Ovary (tissue), 10 donors: ENCODE measurements at places on chromosomes 3 and 15.

DNA sequence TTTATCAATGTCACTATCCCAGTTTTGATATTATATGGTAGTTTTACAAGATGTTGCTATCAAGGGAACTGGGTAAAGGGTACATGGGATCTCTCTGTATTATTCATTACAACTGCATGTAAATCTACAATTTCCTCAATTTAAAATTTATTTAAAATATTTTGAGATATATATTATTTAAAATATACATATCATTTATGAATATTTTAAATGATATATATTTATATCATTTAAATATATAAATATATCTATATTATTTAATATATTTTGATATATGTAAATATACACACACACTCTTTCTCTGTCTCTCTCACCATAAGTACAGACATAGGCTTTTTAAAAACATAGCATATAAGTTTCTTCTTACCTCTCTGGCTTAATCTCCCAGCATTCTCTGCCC, 104.7 kb downstream of the TP63 start:
- no peaks in the 10 kb centered on the region for H3K27me3 ChIP-seq
- no peaks in the 10 kb centered on the region for H3K4me1 ChIP-seq

DNA sequence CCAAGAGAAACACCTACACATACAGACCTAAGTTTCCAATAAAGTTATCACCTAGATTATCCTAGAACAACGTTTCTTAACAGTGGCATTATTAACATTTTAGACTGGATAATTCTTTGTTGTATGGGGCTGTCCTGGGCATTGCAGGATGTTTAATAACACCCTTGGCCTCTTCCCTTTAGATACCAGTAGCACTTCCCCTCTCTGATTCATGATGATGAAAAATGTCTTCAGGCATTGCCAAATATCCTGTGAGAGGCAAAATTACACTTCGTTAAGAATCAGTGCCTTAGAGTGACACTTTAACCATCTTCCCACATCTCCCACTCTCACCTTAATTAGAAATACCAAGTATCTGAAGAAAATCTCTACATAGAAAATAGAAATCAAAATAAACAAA, 352.6 kb downstream of the CGGBP1 start:
- DNase-seq, result no peak
- H3K27ac ChIP-seq, result no peak overlapping the region
- H3K36me3 ChIP-seq, result no peaks in the 10 kb centered on the region
- H3K4me3 ChIP-seq, result no peak overlapping the region

GRCh38 chr3:112101916-112102315, 15.7 kb downstream of the C3orf52 start:
- no peak for DNase-seq
- H3K36me3 ChIP-seq, result no peaks in the 10 kb centered on the region
- no peak overlapping the region for H3K4me3 ChIP-seq
- H3K27me3 ChIP-seq, result no peaks in the 10 kb centered on the region
- no peaks in the 10 kb centered on the region for H3K4me1 ChIP-seq

- no peaks in the 10 kb centered on the region for H3K36me3 ChIP-seq
- DNase-seq, result no peak
- no peaks in the 10 kb centered on the region for H3K27me3 ChIP-seq
- H3K4me1 ChIP-seq, result no peaks in the 10 kb centered on the region
Observed at GRCh38 chr3:53293867-53294266, 38.0 kb upstream of the TKT start.

DNA sequence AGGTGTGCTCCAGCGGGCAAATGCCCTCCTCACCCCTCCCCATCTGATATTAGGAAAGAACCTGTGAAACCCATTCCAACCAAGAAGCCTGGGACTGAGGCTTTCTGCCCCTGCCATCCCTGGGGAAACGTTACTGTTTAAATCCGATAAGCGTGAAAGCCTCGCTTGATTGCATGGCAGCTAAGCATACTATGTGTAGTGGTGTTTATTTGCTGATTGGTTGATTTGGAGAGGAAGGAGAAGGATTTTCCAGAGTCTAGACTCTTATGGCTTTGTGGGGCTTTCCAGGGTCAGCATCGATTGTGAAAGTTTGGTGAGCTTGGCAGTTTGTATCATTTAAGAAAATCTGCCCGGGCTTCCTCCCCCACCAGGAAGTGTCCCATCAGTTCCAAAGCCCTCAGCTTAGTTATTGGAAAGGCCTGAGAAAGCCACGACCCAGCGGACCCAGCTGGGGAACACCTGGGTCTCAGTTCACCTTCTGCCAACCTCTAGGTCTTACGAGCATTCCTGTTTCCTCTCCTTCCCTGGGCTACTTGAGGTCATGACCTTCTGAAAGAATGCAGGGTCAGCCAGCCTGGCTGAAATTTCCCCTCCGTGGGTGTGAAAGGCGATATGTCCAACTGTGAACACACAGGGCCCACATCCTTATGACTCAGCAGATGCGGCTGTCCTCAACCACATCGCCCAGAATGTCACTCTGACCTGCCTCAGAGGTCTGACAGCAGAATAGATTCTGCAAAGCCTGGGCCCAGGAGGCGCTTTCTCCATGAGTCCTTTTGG, 62.8 kb upstream of the HERC1 start:
- no peaks in the 10 kb centered on the region for H3K36me3 ChIP-seq
- DNase-seq, result no peak
- no peaks in the 10 kb centered on the region for H3K27me3 ChIP-seq
- no peak overlapping the region for H3K4me3 ChIP-seq
- H3K4me1 ChIP-seq, result peaks cover 12% of the 10 kb centered on the region

GRCh38 chr15:30921781-30922479, 18.2 kb downstream of the FAN1 start:
- no peaks in the 10 kb centered on the region for H3K4me1 ChIP-seq
- H3K27ac ChIP-seq, result no peak overlapping the region
- H3K27me3 ChIP-seq, result no peaks in the 10 kb centered on the region
- DNase-seq, result no peak

GRCh38 chr3:61772456-61772855, 211.1 kb downstream of the PTPRG start:
- H3K4me1 ChIP-seq, result peaks cover 1% of the 10 kb centered on the region
- DNase-seq, result no peak
- H3K4me3 ChIP-seq, result no peak overlapping the region
- H3K36me3 ChIP-seq, result no peaks in the 10 kb centered on the region

DNA sequence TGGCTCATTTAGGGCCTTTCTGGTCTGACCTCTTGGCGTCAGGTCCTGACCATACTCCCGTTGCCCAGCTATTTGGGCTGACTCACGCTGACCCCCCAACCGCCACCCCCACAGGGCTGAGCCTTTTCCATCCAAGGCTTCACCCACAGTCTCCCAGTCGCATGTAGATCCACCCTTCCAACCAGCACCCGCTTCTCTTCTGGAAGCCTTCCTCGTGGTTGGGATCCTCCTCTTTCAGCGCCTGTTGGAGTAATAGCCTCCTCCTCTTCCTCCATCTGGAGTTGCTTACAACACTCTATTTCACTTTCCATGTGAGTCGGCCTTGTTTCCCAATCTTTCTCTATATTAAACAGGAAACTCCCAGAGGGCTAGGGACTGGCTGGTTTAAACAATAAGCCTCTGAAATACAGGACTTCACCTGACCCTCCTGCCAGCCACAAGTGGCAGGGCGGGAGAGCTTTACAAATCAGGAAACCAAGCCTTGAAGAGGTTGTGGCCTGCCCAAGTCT, 2.1 kb upstream of the ALAS1 start:
- H3K36me3 ChIP-seq, result no peaks in the 10 kb centered on the region
- DNase-seq, result no peak
- H3K27ac ChIP-seq, result no peak overlapping the region
- H3K4me1 ChIP-seq, result peaks cover 24% of the 10 kb centered on the region
- no peaks in the 10 kb centered on the region for H3K27me3 ChIP-seq

- H3K4me1 ChIP-seq, result peaks cover 5% of the 10 kb centered on the region
- no peaks in the 10 kb centered on the region for H3K36me3 ChIP-seq
- no peak overlapping the region for H3K27ac ChIP-seq
- H3K27me3 ChIP-seq, result no peaks in the 10 kb centered on the region
- no peak for DNase-seq
Observed at GRCh38 chr15:90962021-90962420, 7.3 kb downstream of the RCCD1 start.

GRCh38 chr3:45606991-45607712, 12.6 kb downstream of the LIMD1 start:
- peak; percentile 36 for DNase-seq
- no peak overlapping the region for H3K4me3 ChIP-seq
- no peaks in the 10 kb centered on the region for H3K36me3 ChIP-seq
